ENCODE measurements at places on chromosomes 1 and 21.

- no peak for DNase-seq
Observed at GRCh38 chr1:110556471-110556807, 37.5 kb upstream of the KCNA10 start.

DNA sequence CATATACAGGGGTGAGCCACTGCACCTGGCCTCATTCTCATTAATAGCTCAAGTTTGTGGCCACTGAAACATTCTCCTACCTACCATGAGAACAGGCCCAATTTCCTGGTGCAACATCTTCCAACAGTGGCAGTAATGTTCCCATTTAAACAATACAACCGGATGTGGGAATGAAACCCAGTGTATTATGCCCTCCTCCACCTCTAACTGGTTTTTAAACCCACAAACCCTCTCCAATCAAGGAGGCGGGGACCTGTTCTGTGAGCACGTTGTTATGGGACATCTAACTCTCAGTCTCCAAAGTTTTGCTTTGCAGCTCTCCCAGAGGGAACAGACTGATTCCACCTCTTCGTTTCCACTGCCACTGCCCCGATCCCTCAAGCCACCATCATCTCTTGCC, 2.6 kb downstream of the CTNNBIP1 start:
- DNase-seq, result no peak

DNA sequence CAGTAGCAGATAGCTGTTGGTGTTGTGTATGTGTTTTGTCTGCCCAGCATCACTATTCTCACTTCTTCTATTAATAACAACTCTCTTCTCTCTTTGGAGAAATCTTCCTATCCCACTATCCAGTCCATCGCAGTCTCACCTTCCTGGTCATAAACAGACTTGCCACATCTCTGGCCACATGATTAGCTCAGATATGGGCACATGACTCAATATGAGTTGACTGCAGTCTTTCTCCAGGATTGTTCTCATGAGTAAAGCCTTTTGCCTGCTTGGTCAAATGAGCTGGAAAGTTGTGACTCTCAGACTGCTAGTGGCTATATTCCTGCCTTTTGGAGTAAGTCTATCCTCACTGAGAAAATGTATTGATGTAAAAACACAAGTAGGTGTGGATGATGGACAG, 32.9 kb upstream of the TADA1 start:
- peak; percentile 25 for DNase-seq

DNA sequence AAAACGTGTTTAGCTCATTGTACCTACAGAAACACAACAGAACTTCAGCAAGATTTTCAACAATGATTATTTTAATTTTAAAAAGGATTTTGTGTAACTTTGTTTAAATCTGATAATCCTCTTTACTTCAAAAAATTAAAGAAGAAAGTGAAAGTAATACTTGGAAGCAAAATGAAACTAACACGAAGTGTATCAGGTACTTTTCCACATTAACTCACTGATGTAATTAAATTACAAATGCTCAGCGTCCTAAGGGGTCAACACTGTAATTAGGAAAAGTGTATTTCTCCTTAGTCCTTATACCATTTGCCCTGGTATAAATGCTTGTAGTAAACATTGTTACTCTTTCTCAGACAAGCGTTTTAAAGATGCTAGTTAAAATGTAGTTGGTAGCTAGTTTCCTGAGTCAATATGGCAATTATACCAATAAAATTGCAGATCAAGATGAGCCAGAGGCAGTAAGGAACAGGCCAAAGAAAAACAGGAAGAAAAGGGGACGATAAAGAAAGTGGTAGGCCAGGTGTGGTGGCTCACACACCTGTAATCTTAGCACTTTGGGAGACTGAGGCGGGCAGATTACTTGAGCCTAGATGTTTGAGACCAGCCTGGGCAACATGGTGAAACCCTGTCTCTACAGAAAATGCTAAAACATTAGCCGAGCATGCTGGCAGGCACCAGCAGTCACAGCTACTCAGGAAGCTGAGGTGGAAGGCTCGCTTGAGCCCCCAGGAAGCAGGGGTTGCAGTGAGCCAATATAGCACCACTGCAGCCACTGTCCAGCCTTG, 553.0 kb downstream of the SMYD3 start:
- DNase-seq, result no peak

- no peak for DNase-seq
Observed at GRCh38 chr1:9312168-9312720, 19.6 kb downstream of the SPSB1 start.
